ENCODE measurements at places on chromosomes 12 and 14. TPM values are rescaled to one million over a fixed set of nuclear protein-coding genes. Genes with fewer than 3 reads are reported as not detected.

The BLOC1S1 gene
- total RNA-seq = 54.9 TPM

The SOAT2 gene
- not detected for total RNA-seq

The CACNA2D4 gene
- not detected for total RNA-seq

The SEL1L gene
- total RNA-seq = 11.0 TPM

The TPPP2 gene
- not detected for total RNA-seq

The CLEC9A gene
- not detected for total RNA-seq

The PRPF39 gene
- total RNA-seq = 43.2 TPM

- no peak for DNase-seq
Measured at GRCh38 chr14:91337699-91338335, 79.8 kb downstream of the CCDC88C start.

- no peak for DNase-seq
Measured at GRCh38 chr12:9143137-9143536, 27.4 kb upstream of the A2M start.

GRCh38 chr12:91202390-91202789 lies 19.8 kb upstream of the DCN start:
- DNase-seq = no peak

- no peak for DNase-seq
Measured at GRCh38 chr14:99391671-99392070, 89.0 kb downstream of the SETD3 start.

- DNase-seq = no peak
Measured at GRCh38 chr14:98871796-98872195, 400.2 kb downstream of the BCL11B start.

GRCh38 chr12:94582591-94582990 lies 67.8 kb downstream of the TMCC3 start:
- no peak for DNase-seq

GRCh38 chr14:96783043-96783914 lies 13.9 kb upstream of the VRK1 start:
- no peak for DNase-seq

Data from stomach (tissue), 19 donors.